Fibroblast of gingiva (primary cell): ENCODE measurements at places on chromosomes 12 and 14.

GRCh38 chr12:128103152-128103551 is 163.8 kb upstream of the TMEM132C start:
- no peak for DNase-seq

DNA sequence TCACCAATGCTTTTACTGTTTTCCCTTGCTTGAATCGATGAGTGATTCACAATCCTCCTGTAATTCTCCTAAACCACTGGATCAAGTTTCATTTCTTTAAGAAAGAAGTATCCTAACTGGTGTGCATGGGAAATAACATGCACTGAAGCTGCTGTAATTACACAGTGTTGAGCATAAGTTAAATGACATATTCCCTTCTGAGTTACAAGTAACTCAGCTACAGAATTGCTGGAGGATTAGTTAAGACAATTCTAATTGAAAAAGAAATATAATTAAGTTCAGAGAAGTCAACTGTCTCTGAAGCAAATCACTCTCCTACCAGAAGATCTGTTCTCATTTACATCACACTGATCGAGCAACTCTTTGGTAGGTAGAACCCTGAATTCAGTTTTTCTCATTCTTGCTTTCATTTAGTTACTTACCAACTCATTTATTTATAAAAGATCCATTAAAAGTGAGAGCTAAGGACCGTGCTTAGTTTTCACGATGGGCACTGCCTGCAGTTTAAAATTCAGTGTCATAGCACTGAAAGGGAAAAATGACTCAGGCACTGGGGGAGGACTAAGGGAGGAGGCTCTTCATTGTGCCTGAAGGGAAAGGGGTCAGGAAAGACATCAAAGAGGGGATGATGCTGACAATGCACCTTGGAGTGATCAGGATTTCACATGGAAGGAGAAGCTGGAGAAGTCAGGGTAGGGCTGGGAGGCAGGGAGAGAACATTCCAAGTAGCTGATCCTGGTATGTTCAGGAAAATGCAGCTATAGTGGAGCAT is 327.2 kb downstream of the EMP1 start:
- no peak for DNase-seq

DNA sequence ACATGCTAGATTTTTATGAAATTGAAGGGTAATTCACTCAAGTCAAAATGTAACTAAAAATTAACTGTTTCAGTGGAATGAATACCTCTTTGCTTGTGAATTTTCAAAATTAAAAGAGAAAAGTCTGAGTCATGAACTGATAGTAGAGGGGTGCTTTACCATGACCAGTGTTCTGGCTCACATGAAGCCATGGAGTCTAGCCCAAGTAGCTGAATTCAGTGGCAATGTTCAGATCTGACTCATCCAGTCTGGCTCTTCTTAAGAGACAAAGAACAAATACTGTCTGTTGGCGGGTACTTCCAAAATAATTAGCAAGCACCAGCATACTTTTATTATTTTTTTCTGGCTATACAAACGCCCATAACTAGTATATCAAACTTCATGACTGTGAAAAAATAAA is 366.3 kb upstream of the GARIN6 start:
- no peak for DNase-seq

DNA sequence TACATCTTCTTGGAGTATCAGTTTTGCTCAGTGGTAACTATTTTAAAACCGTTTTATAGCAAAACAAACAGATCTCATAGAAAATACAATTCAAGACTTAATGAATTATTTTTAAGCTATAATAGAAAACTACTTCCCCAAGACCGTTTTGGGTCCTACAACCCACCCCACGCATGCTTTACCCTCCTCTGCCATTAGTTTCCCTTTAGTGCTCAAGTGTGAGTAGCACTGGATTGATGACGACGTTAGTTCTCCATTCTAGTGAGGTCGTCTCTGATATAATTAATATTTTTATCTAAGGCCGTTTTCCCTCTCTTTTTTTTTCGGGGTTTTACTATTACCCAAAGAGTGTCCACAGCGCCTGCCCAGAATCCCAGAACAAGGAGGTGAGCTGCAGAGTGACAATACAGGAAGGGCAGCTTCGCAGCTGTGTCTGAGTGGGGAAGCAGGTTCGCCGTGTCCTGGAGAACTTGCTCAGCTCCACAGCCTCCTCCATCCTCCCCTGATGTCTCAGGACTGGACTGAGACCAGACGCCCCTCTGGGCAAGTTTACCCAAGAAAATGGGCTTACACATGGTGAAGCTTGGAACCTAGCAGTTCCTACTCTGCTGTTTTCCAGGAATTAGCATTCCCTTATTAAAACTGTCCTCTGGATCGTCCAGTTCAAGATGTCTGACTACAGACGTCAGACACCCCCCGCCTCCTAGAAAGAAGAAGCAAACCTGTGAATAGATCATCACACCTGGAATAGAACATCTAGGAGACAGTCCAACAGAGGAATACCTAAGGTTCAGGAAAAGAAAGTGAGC is 31.9 kb upstream of the MON2 start:
- DNase-seq: no peak
